ENCODE measurements at places on chromosomes 2 and 18.

GRCh38 chr2:12737738-12738485 is 21.2 kb downstream of the TRIB2 start:
- DNase-seq: no peak

DNA sequence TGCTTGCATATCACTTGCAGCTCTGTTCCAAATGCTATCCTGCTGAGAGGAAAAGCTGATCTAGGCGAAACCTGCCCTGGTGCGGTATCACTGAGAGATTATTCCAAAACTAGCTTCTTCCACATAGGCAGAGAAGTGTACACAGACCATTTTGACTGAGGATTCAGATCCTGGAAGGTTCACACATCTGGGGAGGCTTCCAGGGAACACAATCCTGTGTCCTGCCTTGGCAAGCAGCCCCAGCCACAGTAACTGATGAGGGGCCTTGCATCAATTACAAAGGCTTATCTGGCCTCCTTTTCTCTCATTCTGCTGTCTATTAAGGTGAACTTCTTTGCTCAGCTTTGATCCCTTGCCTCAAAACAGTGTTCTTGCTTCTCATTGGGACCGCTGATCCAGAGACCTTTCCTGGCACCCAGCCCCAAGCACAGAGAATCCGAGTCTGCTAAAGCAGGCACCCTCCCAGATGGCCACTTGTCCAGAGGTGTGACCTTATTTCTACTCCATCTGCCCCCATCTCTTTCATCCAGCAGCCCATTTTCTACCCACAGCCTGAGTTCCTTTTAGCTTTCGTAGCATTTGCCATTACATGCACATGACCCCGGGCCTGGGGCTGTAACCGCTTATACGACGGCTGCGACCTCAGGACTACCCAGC is 52.3 kb upstream of the ZFP36L2 start:
- no peak for DNase-seq

- DNase-seq: no peak
Observed at GRCh38 chr2:28276076-28276618, 116.5 kb upstream of the FOSL2 start.

- no peak for DNase-seq
Observed at GRCh38 chr2:240795454-240795853, 24.6 kb downstream of the KIF1A start.

DNA sequence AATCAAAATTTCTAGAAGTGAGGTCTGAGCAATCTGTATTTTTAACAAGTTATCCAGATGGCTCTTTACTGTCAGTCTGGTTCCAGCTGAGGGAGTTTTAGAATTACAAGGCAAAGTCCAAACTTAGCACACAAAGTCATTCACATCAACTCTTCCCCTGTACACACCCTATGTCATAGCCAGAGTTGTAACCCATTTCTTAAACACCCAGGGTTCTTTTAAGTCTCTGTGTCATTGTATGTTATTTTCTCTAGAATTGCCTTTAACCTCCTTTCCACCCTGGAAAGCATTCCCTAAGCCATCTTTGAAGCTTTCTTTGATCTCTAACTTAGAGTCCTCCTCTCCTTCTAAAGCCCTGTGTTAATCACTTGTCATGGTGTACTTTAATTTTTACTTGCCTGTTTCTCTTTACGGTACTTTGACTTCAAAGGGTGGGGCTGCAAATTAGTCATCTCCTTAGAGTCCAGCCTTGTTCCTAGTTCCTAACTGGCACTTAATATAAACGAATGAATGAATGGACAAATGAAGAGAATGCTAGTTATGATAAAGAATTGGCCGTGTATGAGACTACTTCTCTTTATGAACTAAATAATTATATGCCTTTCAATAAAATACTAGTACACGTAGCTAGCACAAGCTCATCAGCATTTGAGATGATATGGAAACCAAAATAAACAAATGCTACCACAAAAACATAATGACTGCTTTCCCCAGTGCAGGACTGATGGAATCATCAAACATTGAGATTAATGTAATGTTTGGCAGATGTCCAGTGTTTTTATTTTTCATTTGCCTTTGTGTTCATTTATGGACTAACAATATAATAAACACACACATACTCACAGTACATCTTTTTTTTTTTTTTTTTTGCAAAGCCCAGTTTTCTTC is 11.9 kb upstream of the ACTR3 start:
- DNase-seq: no peak

- DNase-seq: no peak
Observed at GRCh38 chr18:74063023-74063422, 84.6 kb downstream of the FBXO15 start.

- DNase-seq: no peak
Observed at GRCh38 chr18:35369126-35369525, 8.0 kb downstream of the ZNF396 start.

DNA sequence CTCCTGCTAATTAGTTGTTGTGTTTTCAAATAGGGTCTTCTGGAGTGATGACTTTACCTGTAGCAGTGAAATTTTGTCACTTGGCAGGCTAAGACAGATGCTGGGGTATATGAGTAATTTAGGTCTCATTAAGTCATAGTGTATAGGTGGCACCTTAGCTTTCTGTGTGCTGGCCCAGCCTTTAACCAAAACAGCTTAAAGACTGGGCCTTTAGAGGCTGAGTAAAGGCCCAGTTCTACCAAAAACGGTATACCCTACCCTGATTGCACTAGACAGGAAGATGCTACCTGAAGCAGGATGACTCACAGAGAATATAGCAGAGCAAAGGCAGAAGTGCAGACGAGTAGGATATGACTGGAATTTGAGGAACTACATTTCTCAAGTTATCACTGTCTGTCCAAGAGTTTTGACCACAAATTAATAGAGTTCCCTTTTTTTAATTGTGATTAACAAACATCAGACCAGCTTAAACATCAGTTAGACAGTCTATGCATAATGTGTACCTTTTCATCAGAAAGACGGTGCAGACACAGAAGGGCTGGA is 337.9 kb upstream of the SALL3 start:
- DNase-seq: no peak

GRCh38 chr2:151766437-151767153 is 32.3 kb upstream of the NEB start:
- no peak for DNase-seq

DNA sequence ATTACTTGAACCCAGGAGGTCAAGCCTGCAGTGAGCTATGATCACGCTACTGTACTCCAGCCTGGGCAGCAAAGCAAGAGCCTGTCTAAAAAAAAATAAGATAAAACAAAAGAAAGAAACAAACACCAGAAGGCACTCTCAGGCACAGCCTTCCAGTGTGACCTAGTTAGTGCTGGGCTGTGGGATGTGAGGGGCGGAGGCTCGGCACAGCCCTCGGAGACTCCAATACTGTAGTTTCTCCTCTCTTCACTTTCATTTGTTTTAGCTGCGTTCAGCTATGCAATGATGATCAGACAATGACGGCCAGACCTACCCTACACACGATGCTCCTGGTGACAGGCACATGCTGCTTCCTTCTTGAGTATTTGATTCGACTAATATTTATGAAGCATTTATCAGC is 127.7 kb downstream of the SOCS6 start:
- DNase-seq: no peak

DNA sequence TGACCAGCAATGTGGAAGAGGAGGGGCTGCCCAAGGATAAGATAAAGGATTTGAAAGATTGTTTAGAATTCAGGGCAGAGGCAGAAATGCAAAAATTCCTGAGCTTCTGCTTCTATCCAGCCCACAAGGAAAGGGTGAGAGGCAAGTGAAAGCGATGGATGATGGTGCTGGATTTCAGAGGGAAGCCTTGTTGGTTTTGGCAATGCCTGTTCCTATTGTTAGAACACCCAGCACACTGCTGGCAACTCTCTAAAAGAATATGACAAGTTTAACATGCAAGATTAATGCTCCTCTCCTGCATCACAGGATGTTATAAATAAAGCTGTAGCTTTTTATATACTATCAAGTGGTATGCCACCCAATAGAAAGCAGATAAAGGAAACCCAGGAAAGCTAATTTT is 92.6 kb downstream of the ZNF385B start:
- DNase-seq: no peak

DNA sequence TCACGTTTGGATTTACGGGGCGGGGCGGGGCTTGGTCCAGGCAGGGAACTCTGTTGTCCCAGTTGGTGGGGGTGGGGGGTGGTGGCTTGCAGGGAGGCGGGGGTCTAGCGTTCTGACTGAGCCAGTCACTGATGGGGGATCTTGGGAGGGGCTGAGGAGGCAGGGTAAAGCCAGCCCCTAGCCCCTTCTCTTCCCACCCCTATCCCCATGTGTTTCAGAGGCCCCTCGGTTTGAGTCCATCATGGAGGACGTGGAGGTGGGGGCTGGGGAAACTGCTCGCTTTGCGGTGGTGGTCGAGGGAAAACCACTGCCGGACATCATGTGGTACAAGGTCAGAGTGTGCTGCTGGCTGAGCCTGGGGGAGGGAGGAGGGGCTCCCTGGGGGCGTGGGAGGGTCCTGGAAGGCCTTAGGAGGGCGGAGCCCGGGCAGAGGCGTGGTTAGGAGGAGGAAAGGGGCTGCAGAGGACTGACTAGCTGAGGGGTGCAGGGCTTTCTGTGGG is 22.0 kb upstream of the GMPPA start:
- no peak for DNase-seq

GRCh38 chr2:134721596-134721995 is 2.8 kb upstream of the TMEM163 start:
- DNase-seq: no peak

DNA sequence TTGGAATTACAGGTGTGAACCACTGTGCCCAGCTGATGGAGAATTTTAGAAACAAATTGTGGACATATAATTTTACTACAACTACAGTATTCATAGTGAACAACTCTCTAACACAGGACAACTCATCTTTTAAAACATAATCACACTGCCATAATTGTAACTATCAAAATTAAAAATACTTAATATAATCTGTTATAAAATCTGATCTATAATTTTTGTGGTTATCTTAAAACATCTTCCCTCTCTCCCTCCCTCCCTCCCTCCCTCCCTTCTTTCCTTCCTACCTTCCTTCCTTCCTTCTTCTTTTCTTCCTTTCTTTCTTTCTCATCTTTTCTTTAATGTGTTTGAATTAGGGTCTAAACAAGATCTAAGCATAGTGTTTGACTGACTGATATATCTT is 577.7 kb downstream of the CNTNAP5 start:
- DNase-seq: no peak

DNA sequence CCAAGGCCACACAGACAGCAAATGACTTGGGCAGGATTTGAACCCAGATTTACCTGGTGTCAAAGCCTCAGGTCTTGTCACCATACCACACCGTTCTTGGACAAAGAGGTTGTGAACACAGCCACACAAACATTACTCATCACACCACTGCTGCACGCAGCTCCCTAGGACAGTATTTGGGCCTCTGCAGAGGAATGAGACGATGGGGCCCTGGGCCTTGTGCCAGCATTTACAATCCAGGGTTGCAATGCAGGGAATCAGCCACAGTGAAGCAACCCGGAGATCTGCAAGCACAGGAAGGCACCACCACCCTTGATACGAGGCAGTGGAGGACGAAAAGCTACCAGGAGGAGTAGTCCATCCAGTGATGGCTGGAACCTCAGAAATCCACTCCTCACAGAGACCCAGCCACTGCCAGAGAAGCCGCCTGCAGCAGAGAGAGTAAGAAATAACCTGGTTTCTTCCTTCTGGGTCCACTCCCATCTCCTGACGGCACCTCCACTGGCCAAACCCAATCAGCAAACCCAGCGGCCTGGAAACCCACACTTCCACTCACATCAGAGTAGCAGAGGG is 3.7 kb upstream of the MTCL1 start:
- no peak for DNase-seq

GRCh38 chr2:209523867-209524266 is 100.0 kb downstream of the MAP2 start:
- DNase-seq: no peak

DNA sequence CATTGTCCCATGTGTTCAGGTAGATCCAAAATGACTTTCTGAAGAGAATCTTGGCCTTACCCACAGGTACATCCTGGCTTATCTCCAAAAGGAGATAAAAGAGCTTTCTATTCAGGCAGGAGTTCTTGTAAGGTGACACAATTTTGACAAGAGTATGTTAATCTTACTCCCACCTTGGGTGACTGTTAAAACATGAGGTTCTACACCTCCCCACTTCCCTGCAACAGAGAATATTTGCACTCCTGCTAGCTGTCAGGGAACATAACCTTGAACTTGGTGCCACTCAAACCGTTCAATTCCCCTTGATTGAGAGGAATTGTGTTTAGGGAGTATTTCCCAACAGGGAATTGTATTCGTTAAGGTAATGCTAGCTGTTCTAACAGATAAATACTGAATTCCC is 372.5 kb upstream of the KLHL29 start:
- DNase-seq: no peak

DNA sequence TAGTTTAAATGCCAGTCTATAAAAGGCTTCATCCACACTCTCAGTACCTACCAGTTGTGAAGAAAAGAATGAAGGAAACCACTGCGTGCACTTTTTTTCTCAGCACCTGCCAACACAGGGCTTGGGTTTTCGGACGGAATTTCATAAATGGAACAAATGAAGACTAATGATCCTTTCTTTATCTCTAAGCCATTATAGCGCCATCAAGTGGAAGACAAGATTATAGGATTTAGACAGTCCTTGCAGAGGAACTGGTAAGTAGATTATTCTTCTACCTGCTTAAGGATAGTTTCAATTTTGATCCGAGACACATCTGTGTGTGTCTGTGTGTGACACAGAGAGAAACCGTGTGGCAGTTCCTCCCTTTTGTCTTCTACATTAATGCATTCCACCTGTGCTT is 245.6 kb downstream of the NRXN1 start:
- no peak for DNase-seq

GRCh38 chr18:47772374-47773248 is 157.8 kb downstream of the SMAD2 start:
- DNase-seq: no peak

GRCh38 chr18:51188024-51188701 is 9.3 kb downstream of the MEX3C start:
- no peak for DNase-seq

GRCh38 chr18:51490860-51491259 is 293.4 kb upstream of the MEX3C start:
- no peak for DNase-seq

- DNase-seq: no peak
Observed at GRCh38 chr18:36275561-36275960, 22.0 kb upstream of the FHOD3 start.

GRCh38 chr2:240013343-240013742 is 11.8 kb downstream of the NDUFA10 start:
- no peak for DNase-seq

GRCh38 chr2:207225773-207226172 is 60.0 kb upstream of the KLF7 start:
- no peak for DNase-seq

GRCh38 chr18:28116461-28116860 is 60.5 kb downstream of the CDH2 start:
- DNase-seq: no peak

DNA sequence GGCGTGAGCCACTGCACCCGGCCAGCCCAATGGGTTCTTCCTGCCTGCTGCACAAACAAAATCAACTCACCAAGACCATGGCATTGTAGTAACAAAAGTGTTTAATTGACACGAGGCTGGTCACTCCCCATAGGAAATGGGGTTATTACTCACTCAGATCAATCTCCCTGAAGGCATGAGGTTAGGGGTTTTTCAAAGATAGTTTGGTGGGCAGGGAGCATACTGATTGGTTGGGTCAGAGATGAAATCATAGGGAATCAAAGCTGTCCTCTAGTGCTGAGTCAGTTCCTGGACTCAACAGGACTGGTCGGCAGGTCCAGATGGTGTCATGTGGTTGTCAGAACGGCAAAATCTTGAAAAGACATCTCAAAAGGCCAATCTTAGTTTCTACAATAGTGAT is 122.1 kb downstream of the TMEM17 start:
- DNase-seq: no peak

- no peak for DNase-seq
Observed at GRCh38 chr2:163528640-163529217, 207.1 kb downstream of the FIGN start.

GRCh38 chr2:196205881-196206435 is 34.6 kb upstream of the STK17B start:
- no peak for DNase-seq
